ENCODE measurements at places on chromosomes 11 and 22.

DNA sequence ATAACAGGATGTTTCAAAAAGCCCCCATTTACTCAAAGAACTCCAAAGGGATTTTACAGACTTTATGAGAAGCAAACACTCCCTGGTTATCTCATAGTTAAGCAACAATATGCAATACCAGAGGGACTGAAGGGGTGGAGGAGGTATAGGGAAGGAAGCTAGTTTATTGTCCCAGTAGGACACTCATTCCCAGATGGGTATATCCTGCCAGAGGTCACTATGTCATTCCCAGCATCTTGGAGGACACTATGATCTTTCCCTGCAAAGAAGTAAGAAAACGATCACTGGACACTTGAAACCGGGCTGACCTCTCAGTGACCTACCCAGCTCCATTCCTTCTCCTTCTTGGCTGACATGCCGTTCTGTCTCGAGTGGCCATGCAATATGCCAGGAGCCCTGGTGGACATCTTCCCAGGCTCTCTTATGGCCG is 114.5 kb downstream of the NAT10 start:
- peak; percentile 61 for DNase-seq

GRCh38 chr11:71986131-71986530 is 12.6 kb upstream of the IL18BP start:
- DNase-seq = no peak

DNA sequence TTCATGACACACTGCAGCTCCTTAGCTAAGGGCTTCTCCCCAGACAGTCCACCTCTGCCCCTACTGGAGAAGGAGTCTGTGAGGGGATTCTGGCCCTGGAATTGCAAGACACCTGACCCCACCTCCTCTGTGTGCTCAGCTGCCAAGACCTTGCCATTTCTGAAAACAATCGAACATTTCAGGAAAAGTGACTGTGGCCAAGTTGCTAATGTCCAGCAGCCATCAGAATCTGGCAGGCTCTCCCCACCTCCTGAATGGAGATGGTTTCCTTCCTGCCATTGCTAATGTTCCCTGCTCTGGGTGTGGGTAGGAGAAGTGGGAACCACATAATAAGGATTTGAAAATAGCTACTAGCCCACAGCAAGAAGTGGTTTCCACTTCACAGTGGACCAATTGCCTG is 127.2 kb upstream of the ALX4 start:
- no peak for DNase-seq

DNA sequence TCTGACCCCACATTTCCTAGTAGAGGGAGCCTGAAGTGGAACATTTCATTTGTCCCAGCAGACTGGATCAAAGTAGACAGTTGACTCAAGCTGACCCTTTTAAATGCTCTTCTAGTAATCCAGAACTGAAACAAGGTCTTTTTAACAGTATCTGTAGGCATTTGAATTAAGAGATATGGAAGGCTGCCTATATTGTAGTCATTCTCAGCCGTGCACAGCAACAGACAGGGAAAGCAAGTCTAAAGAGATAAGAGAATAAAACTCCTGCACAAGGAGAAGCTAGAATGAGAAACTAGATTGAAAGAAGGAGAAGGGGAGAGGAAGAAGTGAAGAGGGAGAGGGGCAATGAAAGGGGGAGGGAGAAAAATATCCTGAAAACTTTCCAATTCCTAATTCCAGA is 180.6 kb upstream of the MTMR2 start:
- no peak for DNase-seq

GRCh38 chr11:73468590-73469161 is 92.5 kb downstream of the RELT start:
- DNase-seq = no peak

- DNase-seq = no peak
These were observed 847 bp upstream of the NDUFA6 start for GRCh38 chr22:42091455-42091782.

DNA sequence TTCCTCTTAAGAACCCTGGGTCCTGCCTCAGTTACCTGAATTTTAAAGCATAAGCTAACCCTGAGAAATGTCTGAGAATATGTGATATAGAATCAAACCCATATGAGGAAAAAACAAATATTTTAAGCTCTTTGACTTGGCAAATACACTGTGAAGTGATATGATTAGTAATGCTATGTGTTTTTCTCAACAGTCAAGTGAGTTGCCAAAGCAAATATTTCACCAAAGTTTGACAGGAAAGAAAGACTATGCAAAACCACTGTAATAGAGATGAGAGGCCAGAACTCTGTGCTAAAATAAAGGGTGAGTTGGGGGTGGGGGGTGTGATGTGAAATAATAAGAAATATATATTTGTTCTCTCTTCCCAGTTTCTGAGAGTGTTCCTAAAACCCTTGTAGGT is 613.5 kb upstream of the CCDC179 start:
- DNase-seq = no peak

- no peak for DNase-seq
These were observed 5.4 kb upstream of the OR56A4 start for GRCh38 chr11:6012035-6012668.

- no peak for DNase-seq
These were observed 4.4 kb downstream of the FBXO7 start for GRCh38 chr22:32478994-32479393.

GRCh38 chr11:88886796-88887195 is 179.0 kb downstream of the GRM5 start:
- no peak for DNase-seq

- DNase-seq = peak; percentile 76
These were observed 19.3 kb downstream of the CREB3L1 start for GRCh38 chr11:46296528-46297448.

GRCh38 chr11:41879214-41879613 is 419.8 kb upstream of the LRRC4C start:
- no peak for DNase-seq

- peak; percentile 47 for DNase-seq
These were observed 866.8 kb downstream of the TBC1D22A start for GRCh38 chr22:47629273-47629711.

- DNase-seq = no peak
These were observed 75.9 kb upstream of the ARFGAP3 start for GRCh38 chr22:42932857-42933484.

DNA sequence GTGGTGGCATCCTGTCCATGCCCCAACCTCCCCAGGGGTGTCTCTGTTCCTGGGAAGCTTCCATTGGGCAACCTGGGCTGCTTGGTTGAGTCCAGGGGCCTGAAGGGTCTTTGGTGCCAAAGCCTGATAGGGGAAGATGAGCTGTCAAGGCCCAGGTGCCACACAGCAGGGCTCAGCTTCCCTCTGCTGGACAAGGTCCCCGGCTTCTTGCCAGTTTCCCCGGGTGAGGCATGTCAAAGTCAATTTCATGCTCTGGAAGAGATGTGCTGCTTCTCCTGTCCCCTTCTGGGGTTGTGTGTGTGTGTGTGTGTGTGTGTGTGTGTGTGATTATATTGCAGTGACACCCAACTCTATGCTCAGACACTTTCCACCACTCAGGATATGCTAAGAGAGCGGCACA is 26.9 kb downstream of the TP53I11 start:
- DNase-seq = peak; percentile 55

- DNase-seq = no peak
These were observed 33.4 kb upstream of the CTTN start for GRCh38 chr11:70364745-70365543.

GRCh38 chr11:93895106-93895862 is 44.9 kb upstream of the VSTM5 start:
- peak; percentile 79 for DNase-seq

GRCh38 chr22:24768537-24769374 is 5.8 kb downstream of the PIWIL3 start:
- peak; percentile 75 for DNase-seq

GRCh38 chr22:16973591-16974297 is 34.3 kb downstream of the GAB4 start:
- no peak for DNase-seq

DNA sequence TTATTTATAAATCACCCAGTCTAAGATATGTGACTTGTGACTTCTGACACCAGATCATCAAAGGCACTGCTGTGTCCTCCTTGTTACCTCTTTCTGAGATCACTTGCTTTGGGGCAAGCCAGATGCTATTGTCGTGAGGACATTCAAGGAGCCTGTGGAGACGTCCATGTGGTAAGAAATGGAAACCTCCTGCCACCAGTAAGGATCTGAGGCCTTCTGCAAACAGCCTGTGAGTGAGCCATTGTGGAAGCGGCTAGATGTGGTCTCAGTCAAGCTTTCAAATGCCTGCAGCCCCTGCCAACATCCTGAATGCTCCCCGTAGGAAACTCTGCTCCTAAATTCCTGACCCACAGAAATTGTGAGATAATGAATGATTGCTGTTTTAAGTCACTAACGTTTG is 11.7 kb upstream of the RDX start:
- DNase-seq = no peak

- DNase-seq = no peak
These were observed 138.4 kb upstream of the DDI1 start for GRCh38 chr11:103898065-103898464.

DNA sequence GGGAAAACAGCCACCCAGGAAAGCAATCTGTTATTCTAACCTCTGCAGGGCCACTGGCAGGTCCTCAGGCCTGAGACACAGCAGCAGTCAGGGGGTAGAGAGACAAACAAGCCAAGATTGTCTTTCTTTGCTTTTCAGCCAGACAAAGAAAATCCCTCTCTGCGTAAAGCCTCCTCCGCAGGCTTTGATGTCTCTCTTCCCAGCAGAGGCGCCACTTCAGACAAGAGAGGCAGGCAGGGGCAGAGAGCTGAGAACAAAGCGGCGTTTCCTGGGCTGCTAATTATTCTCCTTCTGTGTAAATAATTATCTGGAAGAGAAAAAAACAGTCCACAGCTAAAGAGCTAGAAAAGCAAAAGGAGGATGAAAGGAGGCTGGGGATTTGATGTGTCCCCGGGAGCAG is 102.7 kb upstream of the SEZ6L start:
- no peak for DNase-seq

DNA sequence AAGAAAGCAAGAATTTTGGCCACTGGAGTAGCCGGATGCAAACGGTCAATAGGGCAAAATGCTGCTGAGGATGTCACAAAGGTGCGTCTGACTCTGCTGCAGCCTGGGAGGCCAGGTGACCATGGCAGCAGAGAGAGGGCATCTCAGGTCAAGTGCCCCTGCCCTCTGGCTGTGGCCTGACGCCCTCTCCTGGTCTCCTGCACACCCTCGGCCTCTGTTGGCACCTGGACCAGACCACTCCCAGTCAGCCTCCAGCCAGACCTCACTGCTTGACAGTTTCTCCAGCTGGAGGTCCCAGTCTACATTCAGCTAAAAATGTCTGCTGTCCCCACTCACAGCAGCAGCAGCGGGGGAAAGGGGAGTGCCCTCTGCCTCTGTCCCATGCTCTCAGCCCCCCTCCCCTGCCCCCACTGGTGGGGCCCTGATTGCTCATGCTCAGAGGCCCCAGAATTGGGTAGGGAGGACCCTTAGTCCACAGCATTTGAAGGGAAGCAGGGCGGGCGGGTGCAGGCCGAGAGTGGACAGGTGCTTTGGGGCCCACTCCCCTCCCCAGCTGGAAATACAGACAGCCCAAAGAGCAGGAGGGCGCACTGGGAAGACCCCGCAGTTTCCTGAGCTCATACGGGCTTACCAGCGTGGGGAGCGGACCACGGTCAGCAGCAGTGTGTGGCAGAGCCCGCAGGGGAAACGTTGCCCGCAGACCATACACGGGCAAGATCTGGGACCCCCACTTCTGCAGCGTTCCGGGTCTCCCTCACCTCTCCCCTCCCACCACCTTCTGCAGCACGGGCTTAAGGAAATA is 1.6 kb upstream of the BRSK2 start:
- DNase-seq = no peak

- DNase-seq = peak; percentile 13
These were observed 119.2 kb downstream of the KCNQ1OT1 start for GRCh38 chr11:2580571-2581001.

DNA sequence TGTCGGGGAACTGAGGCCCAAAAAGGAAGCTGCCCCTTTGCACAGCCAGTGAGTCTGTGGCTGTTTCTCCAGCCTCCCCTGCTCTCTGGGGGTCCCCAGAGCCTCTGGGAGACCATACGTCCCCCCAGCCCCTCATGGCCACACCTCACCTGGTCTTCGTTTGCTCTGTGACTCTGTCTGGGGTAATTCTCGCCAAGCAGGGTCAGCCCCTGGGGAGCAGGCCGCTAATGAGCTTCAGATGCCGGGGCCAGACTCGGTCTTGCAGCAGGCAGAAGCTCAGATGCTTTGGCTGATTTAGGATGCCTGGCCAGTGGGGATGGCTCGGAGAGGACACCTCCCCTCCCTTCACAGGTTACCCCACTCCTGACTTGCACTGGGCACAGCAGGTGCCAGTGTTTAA is 24.1 kb upstream of the WNT11 start:
- DNase-seq = no peak

GRCh38 chr11:69153661-69154060 is 2.1 kb upstream of the SMIM38 start:
- no peak for DNase-seq

DNA sequence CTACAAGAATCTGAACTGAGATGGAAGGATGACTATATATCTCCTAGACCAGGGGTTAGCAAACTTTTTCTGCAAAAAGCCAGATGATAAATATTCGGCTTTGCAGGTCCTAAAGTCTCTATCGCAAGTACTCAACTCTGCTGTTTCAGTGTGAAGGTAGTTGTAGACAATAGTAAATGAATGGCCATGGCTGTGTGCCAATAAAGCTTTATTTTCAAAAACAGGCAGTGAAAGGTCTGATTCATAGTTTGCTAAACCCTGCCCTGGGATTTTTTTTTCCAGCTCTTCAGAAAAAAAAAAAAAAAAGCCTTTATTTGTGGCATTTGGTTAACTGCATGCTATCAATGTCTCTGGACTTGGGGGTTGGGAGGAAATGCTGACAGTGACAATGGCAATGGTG is 37.5 kb downstream of the FAM227A start:
- DNase-seq = no peak

- no peak for DNase-seq
These were observed 37.2 kb upstream of the CSNK2A3 start for GRCh38 chr11:11390068-11390771.

DNA sequence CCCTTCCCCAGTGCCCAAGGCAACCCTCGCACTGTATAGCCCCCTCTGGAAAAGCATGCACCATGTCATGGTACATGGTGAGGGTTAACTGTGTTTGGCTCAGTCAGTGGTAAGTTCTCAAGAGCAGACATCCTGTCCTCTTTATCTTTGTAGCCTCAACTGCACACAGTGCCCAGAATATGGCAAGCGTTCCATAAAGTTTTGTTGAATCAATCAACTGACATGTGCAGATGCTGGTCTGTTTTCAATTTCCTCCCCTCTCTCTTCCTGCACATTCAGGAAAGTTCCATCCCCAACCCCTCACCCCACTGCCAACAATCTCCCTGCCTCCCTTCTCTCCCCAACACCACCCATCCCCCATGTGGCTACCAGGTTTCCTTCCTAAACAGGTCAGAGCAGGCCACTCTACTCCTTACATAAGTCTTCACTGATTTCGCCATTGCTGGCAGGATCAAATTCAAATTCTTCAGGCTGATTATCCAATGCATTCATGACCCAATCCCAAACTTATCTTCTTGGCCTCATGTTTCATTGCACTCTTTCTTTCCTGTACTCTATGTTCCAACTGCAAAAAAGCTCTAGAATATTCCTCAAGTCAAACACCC is 15.5 kb upstream of the TMPRSS5 start:
- no peak for DNase-seq

DNA sequence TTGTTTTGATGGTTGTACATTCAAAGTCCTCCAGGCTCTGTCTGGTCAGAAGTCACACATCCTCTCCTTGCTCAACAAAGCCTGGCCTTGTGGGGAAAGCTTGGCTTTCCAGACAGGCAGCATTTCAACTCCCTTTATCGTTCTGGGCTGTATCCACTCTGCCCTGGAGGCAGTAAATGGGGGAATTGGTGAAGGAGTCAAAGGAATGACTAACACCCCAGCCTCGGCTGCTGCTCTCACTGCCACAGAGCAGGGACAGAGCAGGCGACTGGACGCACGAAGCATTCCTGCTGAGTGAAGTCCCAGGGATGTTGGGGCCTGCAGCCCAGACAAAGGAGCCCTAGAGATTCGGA is 52.8 kb downstream of the WNT11 start:
- DNase-seq = no peak

- no peak for DNase-seq
These were observed 11.5 kb upstream of the ELF5 start for GRCh38 chr11:34525098-34525497.

Data from lung (tissue), 17 donors.